NCI-H460 (cell line): ENCODE measurements at places on chromosomes 5 and 9. TPM values are rescaled to one million over a fixed set of nuclear protein-coding genes. Genes with fewer than 3 reads are reported as not detected.
A peak's percentile ranks its signal among the peaks of the same experiment; 100 is the strongest.

The RXRA gene
- 29.3 and 30.5 TPM in 2 replicates for total RNA-seq

DNA sequence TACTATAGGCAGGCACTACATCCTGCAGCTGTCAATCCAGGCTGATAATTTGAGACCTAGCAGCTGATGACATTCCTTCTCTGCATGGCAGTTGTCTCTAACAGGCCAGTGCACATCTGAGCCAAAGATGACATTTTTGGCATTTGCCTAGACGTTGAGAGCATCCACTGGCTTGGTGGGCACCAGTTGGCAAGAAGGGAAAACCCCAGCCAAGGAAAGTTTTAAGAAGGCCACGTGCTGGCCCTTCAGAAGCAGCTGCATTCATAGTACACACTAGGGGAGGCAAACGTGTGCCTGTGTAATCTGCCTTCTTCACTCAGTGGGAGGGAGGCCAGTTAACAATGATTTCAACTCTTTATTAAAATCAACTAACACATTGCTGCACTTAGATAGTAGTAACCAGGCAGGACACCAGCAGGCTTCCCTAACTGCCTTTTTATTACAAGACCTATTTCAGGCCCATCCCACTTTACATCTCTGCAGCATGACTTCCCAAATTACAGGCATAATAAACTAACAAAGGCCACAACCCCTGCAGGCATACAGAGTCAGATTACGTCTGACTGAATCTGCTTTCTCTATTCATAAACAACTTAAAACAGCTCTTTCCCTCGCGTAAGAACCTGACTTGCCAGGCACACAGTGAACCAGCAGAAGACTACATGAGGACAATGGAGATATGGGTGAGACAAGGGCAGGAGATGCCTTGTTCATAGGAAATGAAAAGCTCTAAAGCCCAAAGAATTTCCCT lies 576.3 kb downstream of the PDE4D start:
- no peak for DNase-seq

DNA sequence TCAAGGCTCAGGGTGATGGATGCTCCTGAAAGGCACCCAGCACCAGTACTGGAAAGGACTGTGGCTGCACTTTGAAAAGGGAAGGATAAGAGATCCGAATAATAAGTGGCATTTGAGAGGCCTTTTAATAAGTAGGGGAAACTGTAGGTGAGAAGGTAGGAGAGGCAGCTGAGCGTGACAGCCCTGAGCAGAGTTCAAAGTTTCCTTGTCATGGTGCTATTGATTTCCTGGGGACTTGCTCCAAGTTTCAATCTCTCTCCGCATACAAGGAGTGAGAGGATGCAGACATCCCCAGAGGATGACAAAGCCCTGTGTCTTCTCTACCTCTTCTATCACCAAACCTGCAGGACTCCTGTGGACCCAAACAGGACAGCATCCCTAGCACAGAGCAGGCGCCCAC lies 354.5 kb downstream of the SPOCK1 start:
- DNase-seq: no peak

DNA sequence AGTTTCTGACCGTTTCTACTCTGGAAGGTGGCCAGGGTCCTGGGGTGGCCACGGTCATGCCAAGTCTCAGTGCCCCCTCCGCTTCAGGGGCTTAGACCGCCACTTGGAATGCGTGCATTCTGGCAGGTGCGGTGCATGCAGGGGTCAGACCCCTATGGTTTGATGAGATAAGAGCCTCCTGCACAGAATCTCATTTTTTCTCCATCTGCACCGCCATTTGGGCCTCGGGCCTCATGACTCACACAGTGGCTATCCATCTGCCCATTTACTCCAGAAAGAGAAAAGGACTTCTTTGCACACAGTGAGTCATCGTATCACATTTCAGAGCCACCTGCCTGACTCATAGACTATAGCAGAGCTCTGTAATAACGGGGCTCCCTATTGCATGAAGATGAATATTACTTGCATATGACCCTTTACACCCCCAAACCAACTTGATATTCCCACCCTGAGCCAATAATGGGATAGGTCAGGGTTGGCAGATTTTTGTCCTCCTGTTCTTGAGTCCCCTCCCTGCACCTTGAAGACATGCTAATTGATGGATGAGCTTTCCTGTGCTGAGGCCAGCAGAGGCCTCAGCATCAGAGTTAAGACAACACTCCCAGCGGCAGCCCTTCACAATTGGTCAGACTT lies 157.4 kb downstream of the NR3C1 start:
- peak; percentile 75 for DNase-seq

The ENTREP1 gene
- total RNA-seq: 0.14 and 0.15 TPM in 2 replicates

DNA sequence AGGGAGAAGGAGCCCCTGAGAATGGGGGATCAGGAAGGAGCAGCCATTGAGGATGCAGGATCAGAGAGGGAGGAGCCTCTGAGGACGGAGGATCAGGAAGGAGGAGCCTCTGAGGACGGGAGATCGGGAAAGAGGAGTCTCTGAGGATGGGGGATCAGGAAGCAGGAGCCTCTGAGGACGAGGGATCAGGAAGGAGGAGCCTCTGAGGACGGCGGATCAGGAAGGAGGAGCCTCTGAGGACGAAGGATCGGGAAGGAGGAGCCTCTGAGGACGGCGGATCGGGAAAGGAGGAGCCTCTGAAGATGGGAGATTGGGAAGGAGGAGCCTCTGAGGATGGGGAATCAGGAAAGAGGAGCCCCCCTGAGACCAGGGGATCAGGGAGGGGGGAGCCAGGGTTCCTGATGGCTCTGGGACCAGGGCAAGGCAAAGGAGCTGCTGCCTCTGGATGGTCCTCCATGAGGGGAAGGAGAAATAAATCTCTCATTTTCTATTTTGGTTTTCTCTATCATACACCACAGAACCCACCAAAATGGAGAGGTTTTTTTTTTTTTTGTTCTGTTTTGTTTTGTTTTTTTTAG lies 22.6 kb upstream of the SARDH start:
- no peak for DNase-seq

- no peak for DNase-seq
Observed at GRCh38 chr5:124512952-124513632, 233.3 kb downstream of the ZNF608 start.

DNA sequence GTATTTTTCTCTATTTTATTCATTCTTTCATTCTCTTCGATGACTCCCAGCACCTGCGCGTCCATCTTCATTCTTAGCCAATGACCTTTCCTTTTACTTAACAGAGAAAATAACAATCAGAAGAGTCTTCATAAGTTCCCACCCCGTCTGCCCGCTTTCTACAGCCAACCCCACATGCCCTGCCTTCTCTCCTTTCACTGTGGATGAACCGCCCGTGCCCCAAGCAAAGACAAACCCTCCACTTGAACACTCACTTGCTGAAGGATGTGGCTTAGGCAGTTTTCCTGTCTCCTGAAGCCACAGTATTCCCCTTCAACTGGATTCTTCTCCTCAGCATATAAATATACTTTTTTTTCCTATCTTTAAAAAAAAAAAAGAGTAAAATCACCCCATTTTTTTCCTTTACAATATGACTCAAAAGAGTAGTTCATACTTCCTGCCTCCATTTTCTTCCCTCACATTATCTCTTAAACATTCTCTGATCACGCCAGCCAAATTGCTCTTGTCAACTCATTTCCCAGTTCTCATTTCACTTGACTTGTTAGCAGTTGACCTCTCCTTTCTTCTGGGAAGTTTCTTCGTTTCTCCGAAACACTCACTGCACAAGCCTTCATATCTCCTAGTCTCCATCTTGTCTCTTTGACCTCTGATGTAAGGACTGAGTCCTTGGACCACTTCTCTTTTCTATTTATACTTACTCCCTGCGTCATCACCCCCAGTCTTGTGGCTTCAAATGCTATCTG lies 11.1 kb downstream of the NIPSNAP3B start:
- DNase-seq: no peak

DNA sequence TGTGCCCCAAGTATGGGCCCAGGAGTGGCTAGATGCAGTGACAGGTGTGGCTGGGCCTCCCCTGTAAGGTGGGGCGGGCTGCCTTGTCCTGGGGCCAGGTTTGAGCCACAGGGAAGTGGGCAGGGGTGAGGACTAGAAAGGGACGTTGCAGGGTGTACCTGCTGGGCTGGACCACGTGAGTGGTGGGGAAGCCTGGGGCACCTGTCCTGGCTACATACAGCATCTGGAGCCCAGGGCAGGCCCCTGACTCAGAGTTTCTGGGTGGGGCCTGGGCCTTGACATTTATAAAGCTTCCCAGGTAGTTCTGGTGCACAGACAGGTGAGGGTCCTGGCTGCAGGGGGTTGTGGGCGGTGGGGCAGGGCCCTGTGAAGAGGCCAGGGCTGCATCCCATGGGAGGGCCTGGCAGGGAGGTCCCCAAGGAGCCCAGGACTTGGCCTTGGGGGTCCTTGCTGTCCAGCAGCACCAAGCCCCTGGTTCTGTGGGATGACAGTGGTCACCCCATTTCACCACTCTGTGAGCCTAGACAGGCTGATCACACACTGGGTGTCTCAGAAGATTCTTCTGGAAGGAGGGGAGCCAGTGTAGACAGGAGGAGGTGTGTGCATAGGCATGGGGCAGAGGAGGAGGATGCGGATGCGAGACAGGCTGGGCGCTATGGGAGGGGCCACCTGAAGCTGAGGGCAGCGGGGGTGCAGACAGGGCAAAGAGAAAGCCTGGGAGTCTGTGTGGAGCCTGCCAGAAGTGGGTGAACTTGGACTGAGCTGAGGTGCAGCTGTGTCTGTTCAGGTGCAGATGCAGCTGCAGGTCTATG lies 94.0 kb downstream of the PHF2 start:
- peak; percentile 16 for DNase-seq

The SPRY4 gene
- 21.8 and 24.7 TPM in 2 replicates for total RNA-seq

DNA sequence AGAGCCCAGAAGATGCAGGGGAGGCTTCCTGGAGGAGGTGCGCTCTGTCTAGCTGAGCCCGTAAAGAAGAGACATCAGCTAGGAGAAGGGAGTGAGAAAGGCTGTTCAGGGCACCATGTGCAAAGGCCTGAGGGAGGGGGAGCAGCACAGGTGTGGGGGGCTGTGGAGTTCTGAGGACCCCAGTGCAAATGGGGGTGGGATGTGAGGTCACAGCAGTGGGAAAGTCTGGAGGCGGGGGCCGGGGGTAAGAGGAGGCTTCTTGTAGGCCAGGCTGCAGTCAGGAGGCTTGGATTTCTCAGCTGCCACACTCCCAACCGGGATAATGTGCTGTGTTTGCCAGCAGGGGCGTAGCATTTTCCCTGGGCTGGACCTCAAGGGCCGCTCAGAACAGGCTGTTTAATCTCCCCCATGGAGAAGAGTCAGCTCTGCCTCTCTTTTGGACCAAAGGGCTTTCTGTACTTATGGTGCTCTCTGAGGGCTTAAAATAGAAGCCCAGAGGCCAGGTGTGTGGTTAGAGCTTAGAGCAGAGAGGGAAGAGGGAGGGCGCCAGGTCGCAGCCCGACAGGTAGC lies 5.7 kb downstream of the NEURL1B start:
- no peak for DNase-seq

The BICD2 gene
- 21.4 and 23.6 TPM in 2 replicates for total RNA-seq

- DNase-seq: no peak
Observed at GRCh38 chr5:78753093-78753531, 104.5 kb upstream of the LHFPL2 start.

The NTRK2 gene
- total RNA-seq: 0.06 and 0.12 TPM in 2 replicates

The AGXT2 gene
- total RNA-seq: not detected in 2 replicates

GRCh38 chr9:104984948-104985347 lies 57.0 kb upstream of the ABCA1 start:
- no peak for DNase-seq

DNA sequence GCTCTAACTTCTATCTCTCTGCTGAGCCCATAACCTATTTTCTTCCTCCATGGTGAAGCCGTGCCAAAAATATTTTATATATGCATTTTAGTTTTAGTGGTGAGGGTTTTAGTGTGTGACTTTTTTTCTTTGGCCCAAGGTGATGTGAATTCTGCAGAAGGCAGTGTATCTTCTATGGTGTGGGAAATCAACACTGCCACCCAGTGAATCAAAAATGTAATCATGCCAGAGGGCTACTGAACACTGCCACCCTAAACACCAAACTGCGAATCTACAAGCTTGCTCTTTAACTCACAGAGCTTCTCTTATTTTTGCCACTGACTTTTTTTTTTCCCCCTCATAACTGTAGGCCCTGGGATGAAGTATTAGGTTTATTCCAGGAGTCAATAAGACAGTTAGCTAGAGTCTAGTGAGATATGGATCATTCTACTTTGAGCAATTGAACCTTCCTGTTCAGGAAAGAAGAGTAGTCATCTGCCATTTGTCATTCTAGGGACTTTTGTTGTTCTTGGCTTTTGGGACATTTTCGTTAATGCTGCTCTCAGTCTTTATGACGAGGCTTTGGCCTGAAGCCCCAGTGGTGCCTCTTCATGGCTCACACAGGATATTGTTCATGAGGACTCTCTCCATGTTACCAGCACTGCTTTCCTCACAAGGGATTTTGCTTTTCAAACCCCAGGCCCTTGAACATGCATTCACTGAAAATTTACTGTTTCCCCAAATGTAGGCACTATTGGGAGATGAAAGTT lies 53.1 kb downstream of the C7 start:
- DNase-seq: no peak
